ENCODE measurements at places on chromosomes 11 and 22.

GRCh38 chr11:126465573-126466188 is 110.2 kb downstream of the ST3GAL4 start:
- DNase-seq, result no peak

DNA sequence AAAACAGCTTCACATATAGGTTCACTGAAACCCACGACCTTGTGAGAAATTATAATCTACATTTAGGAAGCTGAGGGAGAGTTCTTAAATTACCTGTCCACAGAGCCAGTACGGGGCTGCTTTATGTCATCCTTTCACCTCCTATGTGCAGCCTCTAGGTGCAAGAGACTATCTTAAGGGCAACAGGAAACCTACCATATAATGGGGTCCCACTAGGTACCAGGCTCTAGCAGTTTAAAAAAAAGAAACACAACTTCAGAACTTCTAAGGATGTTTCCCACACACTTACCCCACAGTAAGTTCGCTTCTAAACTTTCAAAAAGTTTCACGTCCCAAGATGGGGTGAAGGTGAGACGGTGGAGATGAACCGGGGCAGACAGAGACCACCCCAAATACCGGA is 573 bp downstream of the STK33 start:
- no peak for DNase-seq

GRCh38 chr11:45538939-45539338 is 126.5 kb downstream of the CHST1 start:
- no peak for DNase-seq

DNA sequence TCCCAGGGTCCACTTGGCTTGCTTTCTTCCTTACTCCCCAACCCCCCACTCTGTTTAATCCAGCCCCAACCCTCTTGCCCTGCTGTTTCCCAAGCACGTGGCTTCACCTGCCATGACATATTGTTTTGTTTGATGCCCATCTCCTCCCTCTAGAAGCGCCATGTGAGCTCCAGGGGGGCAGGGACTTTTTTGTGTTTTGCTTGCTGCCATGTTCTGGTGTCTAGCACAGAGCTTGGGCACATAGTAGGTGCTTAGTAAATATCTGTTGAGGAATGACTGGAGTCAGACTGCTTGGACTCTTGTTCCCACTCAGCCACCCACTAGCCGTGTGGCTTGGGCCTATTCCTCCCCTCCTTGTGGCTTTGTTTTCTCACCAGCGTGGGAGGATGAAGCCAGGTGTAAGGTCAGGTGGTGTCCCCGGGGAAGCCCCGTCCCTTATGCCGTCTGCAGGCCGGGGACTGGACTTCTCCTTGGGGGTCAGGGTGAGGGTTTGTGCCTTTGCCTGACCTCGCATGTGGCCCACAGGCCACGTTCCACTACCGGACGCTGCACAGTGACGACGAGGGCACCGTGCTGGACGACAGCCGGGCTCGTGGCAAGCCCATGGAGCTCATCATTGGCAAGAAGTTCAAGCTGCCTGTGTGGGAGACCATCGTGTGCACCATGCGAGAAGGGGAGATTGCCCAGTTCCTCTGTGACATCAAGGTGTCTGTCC is 3.8 kb downstream of the AIP start:
- DNase-seq, result no peak

GRCh38 chr22:45686836-45687235 is 15.2 kb downstream of the ATXN10 start:
- DNase-seq, result no peak

GRCh38 chr11:95135155-95135554 is 45.5 kb downstream of the ENDOD1 start:
- DNase-seq, result no peak

GRCh38 chr11:105456950-105457349 is 152.9 kb upstream of the GRIA4 start:
- DNase-seq, result no peak

GRCh38 chr22:25193130-25193529 is 6.5 kb upstream of the CRYBB3 start:
- DNase-seq, result no peak

DNA sequence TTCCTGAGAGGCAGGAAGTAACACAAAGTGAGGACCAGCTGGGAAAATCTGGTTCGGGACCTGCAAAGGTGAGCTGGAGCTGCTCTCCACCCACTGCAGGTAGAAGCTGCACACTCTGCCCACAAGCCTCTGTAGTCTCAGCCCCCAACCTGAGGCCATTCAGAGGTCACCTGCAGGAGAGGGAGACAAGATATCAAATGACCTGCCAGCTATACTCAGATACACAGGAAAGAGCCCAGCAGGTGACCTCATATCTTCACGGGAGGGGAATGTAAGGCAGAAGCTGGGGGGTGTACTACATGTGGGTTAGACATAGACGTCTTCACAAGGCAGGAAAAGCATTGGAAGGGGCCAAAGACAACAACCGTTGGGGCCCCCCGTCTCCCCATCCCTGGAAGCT is 86.1 kb downstream of the APIP start:
- no peak for DNase-seq

DNA sequence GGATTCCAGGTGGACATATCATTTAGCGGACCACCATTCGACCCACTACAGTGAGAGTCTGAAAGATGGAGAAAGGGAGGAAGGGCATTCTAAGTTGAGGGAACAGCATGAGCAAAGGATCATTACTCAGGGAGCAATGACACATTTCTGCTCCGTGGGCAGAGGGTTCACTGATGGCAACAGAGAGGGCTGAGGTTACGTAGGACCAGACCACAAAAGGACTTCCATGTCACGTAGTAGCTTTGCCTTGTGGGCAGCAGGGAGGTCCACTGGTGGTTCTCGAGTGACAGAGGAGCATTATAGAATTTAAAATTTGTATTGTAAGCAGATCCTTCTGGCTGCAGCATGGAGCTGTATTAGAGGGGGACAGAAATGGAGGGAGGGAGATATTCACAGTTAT is 109.7 kb upstream of the NAV2 start:
- no peak for DNase-seq

DNA sequence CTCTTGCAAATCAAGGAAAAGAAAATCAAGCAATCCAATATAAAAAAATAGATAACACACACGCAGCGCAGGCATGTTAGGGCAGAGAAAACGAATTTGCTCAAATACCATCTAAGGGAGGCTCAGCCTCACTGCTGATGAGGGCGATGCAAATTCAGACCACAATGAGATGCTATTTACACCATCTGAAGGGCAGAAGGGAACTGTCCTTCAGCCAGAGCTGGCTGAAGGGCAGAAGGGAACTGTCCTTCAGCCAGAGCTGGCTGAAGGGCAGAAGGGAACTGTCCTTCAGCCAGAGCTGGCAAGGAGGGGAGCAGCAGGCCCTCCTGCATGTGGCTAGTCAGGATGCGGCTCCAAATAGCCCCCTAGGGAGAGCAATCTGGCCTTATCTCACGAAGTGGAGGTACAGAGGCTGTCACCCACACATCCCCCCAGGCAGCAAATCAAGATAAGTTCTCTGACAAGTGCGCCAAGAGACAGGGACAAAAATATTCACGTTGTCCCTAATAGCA is 7.6 kb upstream of the SLC39A13 start:
- DNase-seq, result no peak

DNA sequence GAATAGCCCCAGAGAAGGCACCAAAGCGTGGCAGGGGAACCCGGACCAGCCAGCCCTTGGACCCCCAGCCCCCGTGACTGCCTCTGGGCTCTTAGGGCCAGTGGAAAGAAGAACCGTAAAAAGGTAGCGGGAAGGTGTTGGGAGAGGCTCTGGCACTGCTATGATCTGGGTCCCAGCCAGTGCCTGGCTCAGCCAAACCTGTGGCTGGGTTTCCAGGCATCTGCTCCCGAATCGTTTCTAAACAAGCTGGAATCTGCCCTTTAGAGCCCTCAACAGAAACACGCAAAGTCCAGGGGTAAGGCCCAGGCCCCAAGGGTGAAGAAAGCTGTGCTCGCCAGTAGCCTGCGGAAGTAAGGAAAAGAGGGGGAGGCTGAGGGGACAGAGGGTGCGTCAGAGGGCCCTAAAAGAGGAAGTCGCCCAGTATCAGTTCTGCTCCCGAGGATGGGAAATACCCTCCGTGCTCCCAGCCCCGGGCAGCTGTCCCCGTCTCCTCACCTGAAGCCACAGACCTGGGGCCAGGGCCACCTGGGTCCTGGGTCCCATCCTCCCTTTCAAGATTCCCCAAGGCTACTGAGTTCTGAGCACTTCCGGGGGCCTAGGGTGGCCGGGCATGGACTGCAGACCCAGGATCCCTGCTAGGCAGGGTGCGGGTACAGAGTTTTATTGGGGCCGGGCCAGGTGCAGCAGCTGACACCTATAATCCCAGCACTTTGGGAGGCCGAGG is 24.7 kb downstream of the IL10RA start:
- DNase-seq, result no peak

DNA sequence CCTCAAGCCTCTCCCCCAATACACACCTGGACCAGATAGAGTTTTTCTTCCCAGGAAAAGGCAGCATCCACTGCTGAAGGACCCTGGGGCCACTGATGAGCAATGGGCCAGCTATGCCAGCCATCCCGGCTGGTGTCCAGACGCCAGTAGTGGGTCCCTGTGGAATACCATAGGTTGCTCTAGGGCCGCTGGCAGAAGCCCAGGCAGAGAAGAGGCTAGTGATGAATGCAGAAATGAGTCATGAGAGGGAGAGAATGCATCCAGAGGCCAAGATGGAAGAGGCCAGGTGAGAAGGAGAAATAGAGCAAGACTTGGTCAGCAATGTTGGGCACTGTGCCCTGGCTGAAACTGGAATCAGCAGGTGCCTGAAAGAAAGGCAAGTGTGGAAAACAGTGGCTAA is 8.9 kb downstream of the HPX start:
- DNase-seq, result no peak

- no peak for DNase-seq
These were observed 33.9 kb upstream of the ARFGAP3 start for GRCh38 chr22:42891008-42891407.

GRCh38 chr11:108614086-108614485 is 20.5 kb upstream of the EXPH5 start:
- DNase-seq, result no peak

DNA sequence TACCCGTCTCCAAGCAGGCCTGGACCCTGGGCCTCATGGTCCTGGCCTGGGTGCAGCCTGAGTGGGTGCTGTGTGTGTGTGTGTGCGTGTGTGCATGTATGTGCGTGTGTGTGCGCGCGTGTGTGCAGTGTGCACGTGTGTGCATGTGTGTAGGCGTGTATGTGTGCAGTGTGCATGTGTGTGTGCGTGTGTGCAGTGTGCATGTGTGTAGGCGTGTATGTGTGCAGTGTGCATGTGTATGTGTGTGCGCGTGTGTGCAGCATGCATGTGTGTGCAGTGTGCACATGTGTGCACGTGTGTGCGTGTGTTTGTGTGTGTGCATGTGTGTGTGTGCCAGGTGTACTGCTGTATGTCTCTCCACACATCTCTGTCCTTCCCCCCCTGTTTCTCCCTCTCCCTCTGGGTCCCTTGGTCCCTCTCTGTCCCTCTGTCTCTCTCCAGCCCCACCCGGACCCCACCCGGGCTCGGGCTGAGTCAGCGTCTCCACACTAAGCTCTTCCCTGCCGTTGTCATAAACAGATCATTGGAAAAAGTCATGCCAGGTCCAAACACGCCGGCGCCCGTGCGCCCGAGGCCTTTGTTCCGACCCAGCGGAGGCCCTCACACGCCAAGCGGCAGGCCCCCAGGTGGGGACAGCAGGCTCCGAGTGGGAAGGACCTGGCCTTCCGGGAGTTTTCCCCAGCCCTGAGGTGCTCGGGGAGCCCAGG is 34.0 kb downstream of the WNT7B start:
- no peak for DNase-seq

- no peak for DNase-seq
These were observed 206.0 kb upstream of the CHORDC1 start for GRCh38 chr11:90428836-90429235.

DNA sequence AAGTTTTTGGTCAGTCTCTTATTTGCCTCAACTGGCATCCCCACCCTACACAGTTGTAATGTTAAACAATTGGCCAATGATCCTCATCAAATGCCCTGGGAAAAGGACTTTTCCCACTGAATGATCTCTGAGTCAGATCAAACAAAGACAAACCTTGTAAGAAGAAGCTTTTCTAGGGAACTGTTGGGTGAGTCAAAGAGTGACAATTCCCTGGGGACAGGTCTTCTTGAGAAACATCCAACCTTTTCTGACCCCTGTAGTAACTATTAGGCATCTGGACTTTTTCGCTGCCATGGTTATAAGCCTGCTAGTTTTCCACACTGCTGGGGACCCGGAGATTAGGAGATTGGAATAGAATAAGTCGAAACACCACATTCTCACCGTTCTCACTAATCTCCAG is 789.8 kb upstream of the API5 start:
- DNase-seq, result no peak

GRCh38 chr11:121090145-121090721 is 10.8 kb upstream of the TECTA start:
- DNase-seq, result no peak

DNA sequence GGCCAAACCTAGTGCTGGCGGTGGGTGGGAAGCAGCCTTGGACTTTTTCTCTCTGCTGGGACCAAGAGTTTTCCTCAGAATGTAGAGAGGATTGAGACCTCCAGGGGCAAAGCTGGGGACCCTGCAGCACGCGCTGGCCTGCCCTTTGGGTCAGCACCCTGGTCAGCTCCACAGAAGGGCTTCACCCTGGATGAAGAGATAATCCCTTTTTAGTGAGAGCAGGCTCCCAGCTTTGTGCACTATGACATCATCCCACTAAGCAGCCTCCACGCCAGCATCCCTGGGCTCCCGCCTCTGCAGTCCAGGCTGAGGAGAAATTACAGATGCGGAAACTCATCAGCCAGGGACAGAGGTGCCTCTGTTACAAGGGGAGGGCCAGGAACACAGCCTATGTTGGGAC is 23.5 kb downstream of the DRICH1 start:
- no peak for DNase-seq

DNA sequence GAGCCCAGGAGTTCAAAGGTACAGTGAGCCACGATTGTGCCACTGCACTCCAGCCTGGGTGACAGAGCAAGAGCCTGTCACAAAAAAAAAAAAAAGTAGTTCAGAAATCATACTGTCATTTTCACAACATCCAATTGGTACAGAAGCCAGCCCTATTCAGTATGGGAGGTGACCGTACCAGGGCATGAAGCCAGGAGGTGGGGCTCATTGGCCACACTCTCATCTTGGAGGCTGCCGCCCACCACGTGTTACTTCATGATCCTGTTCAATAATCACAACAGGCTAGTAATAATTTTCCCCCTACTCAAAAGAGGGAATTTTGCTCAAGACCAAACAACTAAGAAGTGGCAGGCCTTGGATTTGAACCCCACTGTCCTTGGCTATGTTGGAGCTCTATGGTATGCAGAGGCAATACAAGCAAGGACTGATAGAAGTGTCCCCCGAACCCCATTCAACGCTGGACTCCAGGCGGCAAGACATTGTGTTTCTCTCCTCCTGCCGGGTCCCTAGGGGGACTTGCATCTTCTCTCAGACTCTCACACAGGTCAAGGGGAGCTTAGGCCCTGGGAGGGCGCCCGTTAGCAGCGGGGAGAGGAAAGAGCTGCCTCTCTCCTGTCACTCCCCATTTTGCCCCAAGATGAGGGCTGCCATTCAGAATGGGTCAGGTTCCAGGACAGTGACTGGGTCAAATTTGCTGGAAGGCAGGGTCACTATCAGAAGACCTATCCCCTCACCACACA is 40.2 kb upstream of the EMID1 start:
- no peak for DNase-seq

- no peak for DNase-seq
These were observed 8.6 kb upstream of the IGLL5 start for GRCh38 chr22:22878801-22879674.

GRCh38 chr11:23764286-23764685 is 732.6 kb upstream of the LUZP2 start:
- no peak for DNase-seq
